MM.1S (cell line): ENCODE measurements at places on chromosomes 16 and 17.
A peak's percentile ranks its signal among the peaks of the same experiment; 100 is the strongest.

DNA sequence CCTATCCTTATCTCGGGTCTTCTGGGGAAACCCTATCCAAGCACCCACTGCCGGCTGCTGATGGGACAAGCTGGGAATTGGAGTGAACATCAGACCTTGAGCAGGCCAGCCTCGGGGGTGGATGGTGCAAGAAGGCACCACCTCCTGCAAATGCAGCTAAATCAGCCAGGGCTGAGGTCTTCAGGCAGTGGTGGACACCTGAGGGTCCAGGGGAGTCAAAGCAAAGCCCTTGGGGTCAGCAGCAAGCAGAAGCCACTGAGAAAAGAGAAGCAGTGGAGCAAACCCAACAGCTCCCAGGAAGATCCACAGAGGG is 55.4 kb upstream of the ENPP7 start:
- no peak for DNase-seq

GRCh38 chr17:82878527-82878926 is 38.7 kb upstream of the ZNF750 start:
- no peak for DNase-seq

GRCh38 chr17:82782657-82783207 is 30.9 kb downstream of the TBCD start:
- DNase-seq: no peak

- peak; percentile 18 for DNase-seq
Observed at GRCh38 chr16:49755313-49755620, 100.6 kb downstream of the ZNF423 start.

GRCh38 chr16:84649511-84649861 is 1.2 kb downstream of the KLHL36 start:
- no peak for DNase-seq

DNA sequence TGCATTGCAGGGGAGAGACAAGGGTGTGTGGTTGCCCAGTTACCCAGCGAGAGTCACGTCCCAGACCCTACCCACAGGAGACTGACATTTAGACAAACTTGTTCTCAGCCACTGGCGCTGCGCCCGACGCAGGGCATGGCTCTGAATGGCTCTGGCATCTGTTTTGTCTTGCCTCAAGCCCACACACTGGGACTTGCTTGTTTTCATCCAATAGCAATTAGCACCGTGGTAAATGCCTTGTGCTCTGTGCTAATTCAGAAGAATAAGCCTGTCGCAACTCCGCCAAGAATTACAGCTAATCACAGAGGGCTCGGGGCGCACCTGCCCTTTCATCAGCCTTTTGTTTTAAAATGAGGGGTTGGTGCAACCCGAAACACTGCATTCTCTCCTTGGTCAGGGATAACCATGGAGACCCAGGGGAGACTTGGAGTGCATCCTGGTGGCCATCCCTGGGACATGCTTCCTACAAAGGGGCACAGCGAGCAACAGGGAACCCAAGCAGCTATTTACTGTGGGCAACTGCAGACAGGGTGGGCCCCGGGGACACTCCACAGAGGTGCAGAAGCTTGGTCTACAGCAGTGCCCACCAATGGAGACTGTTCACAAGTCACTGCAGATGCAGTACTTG is 220.6 kb upstream of the ZFHX3 start:
- DNase-seq: no peak

DNA sequence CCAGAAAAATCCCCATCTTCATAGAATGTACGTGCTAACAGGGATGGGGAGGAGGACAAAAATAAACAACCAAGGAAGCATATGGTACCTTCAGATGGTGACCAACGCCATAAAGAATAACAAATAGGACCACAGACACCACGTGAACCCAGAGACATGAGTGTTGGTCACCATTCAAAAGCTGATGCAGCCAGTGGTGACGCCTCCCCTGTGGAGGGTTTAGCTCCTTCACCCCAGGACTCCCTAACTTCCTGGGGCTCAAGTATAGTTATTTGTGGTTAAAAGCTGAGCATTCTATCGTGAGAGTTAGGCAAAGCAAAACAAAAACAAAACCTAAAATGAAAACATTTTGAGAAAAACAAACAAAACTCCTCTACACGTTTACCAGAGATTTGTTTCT is 184.7 kb downstream of the SOX9 start:
- DNase-seq: no peak

GRCh38 chr17:2070241-2071023 is 15.5 kb downstream of the HIC1 start:
- DNase-seq: no peak

- no peak for DNase-seq
Observed at GRCh38 chr16:67423611-67424260, 7.2 kb upstream of the HSD11B2 start.

GRCh38 chr17:57106107-57106835 is 21.2 kb downstream of the AKAP1 start:
- DNase-seq: no peak

DNA sequence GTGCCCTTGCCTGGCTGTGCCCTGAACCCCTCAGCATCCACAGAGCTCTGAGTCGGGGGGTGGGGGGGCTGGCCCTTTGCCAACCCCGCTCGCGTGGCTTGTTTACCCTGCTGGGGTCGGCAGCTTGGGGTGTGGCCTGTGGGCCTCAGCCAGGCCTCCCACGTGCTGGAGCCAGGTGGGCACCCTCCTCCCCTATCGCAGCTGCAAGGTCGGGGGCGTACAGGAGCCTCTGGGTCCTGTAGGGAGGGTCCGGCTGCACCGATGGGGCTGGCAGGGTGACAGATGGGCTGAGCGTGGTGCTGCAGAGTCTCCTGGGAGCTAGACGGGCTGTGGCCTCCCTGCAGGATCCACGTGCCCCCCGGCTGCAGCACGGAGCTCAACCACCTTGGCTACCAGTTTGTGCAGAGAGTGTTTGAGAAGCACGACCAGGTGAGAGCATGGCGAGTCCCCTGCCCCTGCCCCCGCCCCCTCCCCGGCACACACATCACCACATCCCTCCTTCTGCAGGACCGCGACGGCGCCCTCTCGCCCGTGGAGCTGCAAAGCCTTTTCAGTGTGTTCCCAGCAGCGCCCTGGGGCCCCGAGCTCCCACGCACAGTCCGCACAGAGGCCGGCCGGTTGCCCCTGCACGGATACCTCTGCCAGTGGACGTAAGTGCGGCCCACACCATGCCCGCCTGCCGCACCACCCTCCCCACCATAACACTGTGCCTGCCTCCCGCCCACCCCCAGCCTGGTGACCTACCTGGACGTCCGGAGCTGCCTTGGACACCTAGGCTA is 3.6 kb downstream of the RHOT2 start:
- DNase-seq: no peak

DNA sequence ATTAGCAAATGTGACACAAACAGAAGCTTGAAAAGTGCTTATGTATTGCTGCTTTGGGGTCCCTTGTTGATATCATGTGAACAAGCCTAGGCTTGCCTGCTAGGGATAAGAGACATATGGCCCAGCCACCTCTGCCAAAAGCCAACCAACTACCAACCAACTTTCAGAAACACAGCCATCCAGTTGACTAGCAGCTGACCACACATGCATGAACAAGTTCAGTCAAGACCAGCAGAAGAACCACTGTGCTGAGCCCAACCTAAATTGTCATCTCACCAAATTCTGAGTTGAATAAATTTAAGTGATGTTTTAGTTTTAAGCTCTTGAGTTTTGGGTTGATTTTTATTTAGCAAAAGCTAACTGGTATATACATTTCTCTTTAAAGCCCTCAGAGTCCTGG is 3.5 kb downstream of the ERN2 start:
- no peak for DNase-seq

GRCh38 chr17:17358866-17359265 is 55.7 kb downstream of the NT5M start:
- DNase-seq: no peak

- no peak for DNase-seq
Observed at GRCh38 chr16:68656751-68657150, 11.6 kb downstream of the CDH3 start.

GRCh38 chr16:12927591-12927990 is 26.2 kb downstream of the SHISA9 start:
- DNase-seq: no peak

DNA sequence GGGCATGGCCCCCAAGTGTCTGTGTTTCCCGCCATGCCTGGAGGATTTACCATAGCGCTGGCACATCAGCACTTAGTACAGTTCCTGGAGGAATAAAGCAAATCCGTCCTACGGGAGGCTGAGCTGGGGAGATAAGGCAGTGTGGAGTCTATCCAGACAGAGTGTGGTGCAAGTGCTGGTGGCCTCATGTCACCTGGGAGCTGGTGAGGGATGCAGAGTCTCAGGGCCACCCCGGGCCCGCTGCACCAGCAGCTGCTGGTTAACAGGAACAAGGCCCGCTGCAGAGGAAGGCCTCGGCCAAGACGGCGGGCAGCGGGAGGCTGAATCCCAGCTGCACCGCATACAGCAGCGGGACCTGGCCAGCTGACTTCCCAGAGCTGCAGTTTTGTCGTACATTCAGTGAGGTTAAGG is 57.3 kb upstream of the CDC42EP4 start:
- DNase-seq: no peak

DNA sequence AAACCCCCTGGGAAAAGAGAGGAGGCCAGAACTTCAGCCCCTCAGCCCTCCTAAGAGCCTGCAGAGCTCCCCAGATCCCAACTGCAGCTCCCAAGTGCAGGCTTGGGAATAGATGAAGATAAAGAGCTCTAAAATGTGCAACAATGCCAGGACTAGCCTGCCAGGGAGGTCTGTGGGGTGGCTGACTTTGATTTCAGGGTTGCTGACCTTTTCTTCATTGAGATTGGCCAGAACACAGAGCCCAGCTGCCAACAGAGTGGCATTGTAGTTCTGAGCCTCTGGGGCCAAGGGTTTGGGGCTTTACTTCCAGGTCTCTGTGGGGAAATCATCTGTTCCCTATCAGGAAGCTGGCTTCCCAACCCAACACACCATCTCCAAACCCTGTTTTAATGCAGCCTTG is 120.6 kb downstream of the COPRS start:
- DNase-seq: no peak

DNA sequence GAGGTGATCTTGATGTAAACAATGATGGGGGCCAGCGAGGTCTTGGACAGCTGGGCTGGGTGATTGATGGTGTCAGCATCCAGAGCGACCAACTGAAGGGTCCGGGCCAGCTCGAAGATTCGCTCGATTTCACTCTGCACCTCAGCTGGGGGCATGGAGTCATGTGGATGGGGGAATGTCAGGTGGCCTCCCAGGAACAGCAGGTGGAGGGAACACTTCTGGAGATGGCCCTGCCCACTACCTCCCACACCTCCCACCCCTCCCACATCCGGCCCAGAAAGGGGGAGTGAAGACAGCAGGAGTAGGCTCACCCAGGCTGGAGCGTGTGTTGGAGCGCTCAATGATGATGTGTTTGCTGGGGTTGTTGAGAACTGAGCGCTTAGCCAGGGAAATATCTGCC is 13.7 kb downstream of the CACNB1 start:
- no peak for DNase-seq

DNA sequence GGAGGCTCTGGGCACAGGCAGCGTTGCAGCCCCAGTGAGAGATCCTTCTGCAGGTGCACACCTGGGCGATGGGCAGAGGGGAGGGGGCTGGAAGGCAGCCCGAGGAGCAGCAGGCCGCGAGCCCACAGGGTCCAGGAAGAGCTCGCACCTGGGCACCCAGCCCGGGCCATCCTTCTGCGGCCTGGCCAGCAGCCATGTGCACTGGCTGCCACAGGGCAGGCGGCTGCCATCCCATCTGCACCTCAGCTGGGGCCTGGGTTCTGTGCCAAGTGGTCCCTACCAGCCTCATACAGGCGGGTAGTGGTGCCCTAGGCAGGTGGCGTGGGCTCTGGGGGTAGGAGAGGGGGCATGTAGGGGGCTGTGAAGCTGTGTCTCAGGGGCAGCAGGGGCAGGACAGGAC is 197.2 kb downstream of the RBFOX3 start:
- DNase-seq: no peak

- DNase-seq: no peak
Observed at GRCh38 chr17:8123695-8124349, at the start of gene HES7. Gene HES7, minus strand, starts transcription at chr17:8124106. Its CDS starts 22 bp downstream, at chr17:8124084.

GRCh38 chr17:3989041-3989886 is 25.0 kb upstream of the ATP2A3 start:
- DNase-seq: no peak

- no peak for DNase-seq
Observed at GRCh38 chr16:81164481-81164880, 68.3 kb upstream of the GCSH start.

GRCh38 chr16:84594725-84595038 is 23.2 kb downstream of the COTL1 start:
- no peak for DNase-seq

DNA sequence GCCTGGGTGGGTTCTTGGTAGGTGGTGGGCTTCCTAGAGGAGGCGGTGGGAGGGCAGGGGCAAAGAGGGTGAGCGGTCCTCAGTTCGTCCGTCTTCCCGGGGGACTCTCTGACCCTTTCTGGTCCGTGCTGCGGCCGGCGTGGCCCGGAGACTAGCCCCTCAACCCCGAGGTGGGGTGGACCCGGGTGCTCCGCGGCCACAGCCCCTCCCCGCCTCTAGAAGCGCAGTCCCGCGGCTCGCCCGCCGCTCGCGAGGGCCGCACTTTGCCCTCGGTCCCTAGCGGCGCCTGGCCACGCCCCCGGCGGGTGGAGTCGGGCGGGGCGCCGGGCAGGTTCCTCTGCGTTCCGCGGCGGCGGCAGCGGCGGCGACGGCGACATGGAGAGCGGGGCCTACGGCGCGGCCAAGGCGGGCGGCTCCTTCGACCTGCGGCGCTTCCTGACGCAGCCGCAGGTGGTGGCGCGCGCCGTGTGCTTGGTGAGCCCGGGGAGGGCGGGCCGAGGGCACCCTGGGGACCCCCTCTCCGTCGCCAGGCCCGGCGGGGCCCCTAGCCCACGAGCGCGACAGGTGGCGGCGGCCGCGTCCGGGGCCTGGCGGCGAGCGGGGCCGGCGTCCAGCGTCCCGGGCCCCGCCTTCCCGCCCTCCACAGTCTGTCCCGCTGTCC is at the start of gene SYNGR2:
SYNGR2 (plus strand) TSS at position 340 of the 661 bp plus-strand sequence; CDS start at position 376, 36 bp downstream.
- DNase-seq: peak; percentile 91

DNA sequence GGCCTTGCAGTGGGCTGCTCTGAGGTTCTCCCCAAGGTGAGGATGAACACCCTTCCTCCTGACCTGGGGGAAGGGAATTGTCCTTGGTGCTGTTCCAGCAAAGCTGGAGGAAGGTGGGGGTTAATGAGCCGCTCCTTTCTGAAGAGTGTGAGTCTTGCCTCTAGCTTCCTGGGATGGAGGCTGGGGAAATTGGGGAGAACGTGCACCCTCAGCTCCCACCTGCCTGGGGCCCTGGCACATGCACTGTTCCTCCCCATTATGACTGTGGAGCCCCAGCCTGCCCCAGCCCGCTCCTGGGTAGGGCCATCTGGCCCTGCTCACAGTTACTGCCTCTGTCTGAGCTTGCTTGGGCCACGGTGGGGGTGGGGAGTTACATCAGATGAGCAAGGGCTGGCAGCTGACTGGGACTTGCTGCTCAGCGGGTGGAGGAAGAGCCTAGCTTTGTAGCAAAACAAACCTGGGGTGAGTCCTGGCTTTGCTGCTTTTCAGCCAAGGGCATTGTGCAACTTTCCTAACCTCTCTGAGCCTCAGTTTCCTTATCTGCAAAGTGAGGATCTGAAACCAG is 11.1 kb downstream of the TNS4 start:
- no peak for DNase-seq

DNA sequence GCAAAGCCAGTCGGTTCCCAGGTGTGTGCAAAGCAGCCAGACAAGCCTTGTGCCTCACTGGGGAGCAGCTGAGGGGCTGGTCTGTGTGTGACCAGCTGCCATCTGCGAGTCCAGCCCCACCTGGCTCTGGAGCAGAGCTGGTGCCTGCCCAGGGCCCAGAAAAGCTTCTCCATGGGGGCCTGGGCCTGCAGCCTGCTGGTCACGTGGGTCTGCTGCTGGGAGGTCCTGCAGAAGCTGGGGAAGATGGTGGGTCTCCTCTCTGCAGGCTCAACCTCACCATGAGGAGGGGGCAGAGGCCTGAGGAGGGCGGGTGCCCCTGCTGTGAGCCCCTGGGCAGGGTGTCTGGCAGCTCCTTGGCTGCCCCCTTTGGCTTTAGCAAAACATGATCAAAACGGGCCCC is 71.9 kb downstream of the ENGASE start:
- no peak for DNase-seq

GRCh38 chr16:60820361-60820760 is 1215.9 kb downstream of the CDH8 start:
- no peak for DNase-seq
